Activated naive CD8-positive, alpha-beta T cell treated with anti-CD3 and anti-CD28 coated beads, Interleukin-2, amount 50 U/mL, for 24 hours (primary cell): ENCODE measurements at places on chromosomes 11 and 22.
A peak's percentile ranks its signal among the peaks of the same experiment; 100 is the strongest.

DNA sequence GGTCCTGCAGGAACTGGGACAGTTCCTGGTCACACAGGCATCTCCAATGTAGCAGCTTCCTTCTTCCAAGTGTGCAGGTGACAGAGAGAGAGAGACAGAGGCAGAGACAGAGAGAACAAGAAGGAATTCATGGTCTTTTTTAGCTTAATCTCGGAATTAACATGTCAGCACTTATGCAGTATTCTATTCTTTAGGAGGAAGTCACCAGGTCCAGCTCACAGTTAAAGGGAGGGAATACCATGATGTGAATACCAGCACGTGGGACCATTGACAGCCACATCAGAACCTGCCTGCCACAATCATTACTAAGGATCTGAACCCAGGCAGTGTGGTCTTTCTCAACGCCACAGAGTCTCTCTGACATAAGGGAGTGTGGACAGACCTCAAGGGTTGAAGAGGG, 341.6 kb downstream of the MN1 start:
- no peak for DNase-seq

GRCh38 chr11:69652999-69653398, 12.0 kb downstream of the CCND1 start:
- no peak for DNase-seq

DNA sequence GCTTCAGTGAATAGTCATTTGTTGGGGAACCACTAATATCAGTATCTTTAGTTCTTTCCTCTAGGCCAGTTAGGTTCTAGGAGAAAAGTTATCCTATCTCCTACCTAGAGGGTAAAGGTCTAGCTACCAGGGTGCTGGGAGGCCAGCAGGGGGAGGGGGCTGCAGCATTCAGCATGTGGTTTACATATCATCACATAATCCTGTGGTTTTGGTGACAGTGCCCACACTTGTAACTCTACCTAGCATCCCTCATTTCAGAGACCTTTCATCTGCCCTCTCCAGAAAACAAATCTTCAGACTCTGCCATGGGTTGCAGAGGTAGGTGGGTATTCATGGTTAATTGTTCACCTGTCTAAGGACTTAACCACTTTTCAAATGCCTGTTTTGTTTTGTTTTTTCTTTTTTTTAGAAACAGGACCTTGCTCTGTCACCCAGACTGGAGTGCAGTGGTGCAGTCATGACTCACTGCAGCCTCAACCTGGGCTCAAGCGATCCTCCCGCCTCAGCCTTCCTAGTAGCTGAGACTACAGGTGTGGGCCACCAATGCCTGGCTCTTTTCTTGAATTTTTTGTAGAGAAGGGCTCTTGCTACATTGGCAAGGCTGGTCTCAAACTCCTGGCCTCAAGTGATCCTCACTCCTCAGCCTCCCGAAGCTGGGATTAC, 146.8 kb downstream of the ENTHD1 start:
- peak; percentile 16 for DNase-seq

DNA sequence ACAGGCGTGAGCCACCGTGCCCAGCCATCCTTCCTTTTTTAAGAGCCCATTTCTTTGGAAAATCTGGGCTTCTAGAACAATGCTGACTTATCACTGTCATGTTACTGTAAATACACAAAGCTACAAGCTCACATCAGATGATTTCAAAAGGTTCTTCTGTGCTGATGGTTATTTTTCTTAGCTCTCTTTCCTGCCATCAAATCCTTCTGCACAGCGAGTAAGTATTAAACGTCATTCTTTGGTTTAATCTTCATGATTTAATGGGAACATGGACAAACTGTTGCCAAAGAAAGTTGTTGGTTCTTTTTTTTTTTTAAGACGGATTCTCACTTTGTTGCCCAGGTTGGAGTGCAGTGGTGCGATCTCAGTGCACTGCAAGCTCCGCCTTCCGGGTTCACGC, 43.3 kb upstream of the NUP50 start:
- no peak for DNase-seq

DNA sequence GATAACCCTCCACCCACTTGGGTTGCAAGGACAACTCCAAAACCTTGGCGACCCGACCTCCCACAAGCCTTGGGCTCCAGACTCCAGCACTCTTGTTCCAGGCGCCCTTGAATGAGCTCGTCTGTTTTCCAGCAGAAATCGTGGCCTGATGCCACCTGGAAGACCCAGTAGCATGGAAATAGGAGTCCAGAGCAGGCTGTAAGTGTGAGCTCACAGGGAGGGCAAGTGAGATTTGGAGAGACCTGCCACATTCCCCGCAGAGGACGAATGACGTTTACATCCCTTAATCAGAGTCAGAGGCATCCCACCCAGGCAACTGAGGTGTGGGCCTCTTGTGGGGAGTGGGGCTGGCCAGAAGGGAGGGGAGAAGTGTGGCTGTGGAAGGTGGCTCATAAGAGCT, 71.9 kb downstream of the LDLRAD3 start:
- DNase-seq = no peak

GRCh38 chr11:24624432-24624831, 127.6 kb downstream of the LUZP2 start:
- no peak for DNase-seq

DNA sequence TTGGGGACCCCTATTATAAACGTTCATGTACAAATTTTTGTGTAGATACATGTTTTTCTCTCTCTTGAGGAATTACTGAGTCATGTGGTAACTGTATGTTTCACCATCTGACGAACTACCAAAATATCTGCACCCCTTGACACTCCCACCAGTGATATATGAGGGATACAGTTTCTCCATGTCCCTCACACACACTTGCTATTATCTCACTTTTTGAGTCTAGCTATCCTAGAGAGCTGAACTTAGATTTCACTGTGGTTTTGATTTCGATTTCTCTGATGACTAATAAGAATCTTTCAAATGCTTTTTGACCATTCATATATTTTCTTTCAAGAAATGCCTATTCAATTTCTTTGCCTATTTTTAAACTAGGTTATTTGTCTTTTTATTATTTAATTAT, 200.2 kb downstream of the PGR start:
- DNase-seq = no peak

GRCh38 chr11:76635991-76636738, 34.4 kb downstream of the LRRC32 start:
- DNase-seq = no peak

GRCh38 chr11:61082931-61083531, 19.3 kb upstream of the CD5 start:
- peak; percentile 46 for DNase-seq
